Epithelial cell of proximal tubule (primary cell): ENCODE measurements at places on chromosomes 13 and 19. TPM values are rescaled to one million over a fixed set of nuclear protein-coding genes. Genes with fewer than 3 reads are reported as not detected.

The RLN3 gene
- total RNA-seq, result not detected in 2 replicates

The PSPN gene
- total RNA-seq, result 0.58 and 5.2 TPM in 2 replicates

The SBNO2 gene
- total RNA-seq, result 56.2 and 66.1 TPM in 2 replicates

The FCGBP gene
- total RNA-seq, result 0.07 and 0.17 TPM in 2 replicates

The OVOL3 gene
- total RNA-seq, result not detected in 2 replicates

The CCDC8 gene
- 14.0 and 14.1 TPM in 2 replicates for total RNA-seq

The CEACAM19 gene
- 2.7 and 4.6 TPM in 2 replicates for total RNA-seq

The DNAAF3 gene
- total RNA-seq, result 0.51 and 7.0 TPM in 2 replicates

The KLF16 gene
- total RNA-seq, result 28.1 and 28.8 TPM in 2 replicates

The DIRAS1 gene
- total RNA-seq, result 0.94 TPM in 1 of 2 replicates, not detected in the other

The ABCA7 gene
- total RNA-seq, result 4.3 and 9.7 TPM in 2 replicates

The KLK14 gene
- total RNA-seq, result 0.17 TPM in 1 of 2 replicates, not detected in the other

The GPR183 gene
- total RNA-seq, result 0.17 TPM in 1 of 2 replicates, not detected in the other

The PCDH17 gene
- 0.12 and 0.65 TPM in 2 replicates for total RNA-seq

The ZMYM5 gene
- total RNA-seq, result 4.1 and 8.0 TPM in 2 replicates

The ZNF44 gene
- 2.4 and 8.2 TPM in 2 replicates for total RNA-seq

The CCNE1 gene
- 18.6 and 22.1 TPM in 2 replicates for total RNA-seq

The MIPEP gene
- total RNA-seq, result 15.7 and 23.9 TPM in 2 replicates

The RCBTB2 gene
- total RNA-seq, result 2.9 and 3.5 TPM in 2 replicates

The KASH5 gene
- total RNA-seq, result 0.06 TPM in 1 of 2 replicates, not detected in the other

The ATP8A2 gene
- total RNA-seq, result 2.2 and 3.2 TPM in 2 replicates

The EDDM13 gene
- total RNA-seq, result not detected in 2 replicates

The IGFL3 gene
- not detected in 2 replicates for total RNA-seq

The C13orf42 gene
- not detected in 2 replicates for total RNA-seq

The KLK3 gene
- total RNA-seq, result not detected in 2 replicates

The ERICH4 gene
- not detected in 2 replicates for total RNA-seq
